Activated T-helper 1 cell treated with anti-CD3 and anti-CD28 coated beads, Interleukin-2, amount 50 U/mL, for 16 hours (primary cell): ENCODE measurements at places on chromosomes 1 and 21.

GRCh38 chr21:45082736-45083135 lies 8.4 kb downstream of the ADARB1 start:
- DNase-seq = no peak

GRCh38 chr1:194512957-194513356 lies 1326.5 kb upstream of the B3GALT2 start:
- no peak for DNase-seq

- DNase-seq = no peak
Observed at GRCh38 chr1:206419250-206419649, 51.0 kb upstream of the IKBKE start.

- no peak for DNase-seq
Observed at GRCh38 chr1:94094469-94095111, 26.4 kb downstream of the ABCA4 start.

DNA sequence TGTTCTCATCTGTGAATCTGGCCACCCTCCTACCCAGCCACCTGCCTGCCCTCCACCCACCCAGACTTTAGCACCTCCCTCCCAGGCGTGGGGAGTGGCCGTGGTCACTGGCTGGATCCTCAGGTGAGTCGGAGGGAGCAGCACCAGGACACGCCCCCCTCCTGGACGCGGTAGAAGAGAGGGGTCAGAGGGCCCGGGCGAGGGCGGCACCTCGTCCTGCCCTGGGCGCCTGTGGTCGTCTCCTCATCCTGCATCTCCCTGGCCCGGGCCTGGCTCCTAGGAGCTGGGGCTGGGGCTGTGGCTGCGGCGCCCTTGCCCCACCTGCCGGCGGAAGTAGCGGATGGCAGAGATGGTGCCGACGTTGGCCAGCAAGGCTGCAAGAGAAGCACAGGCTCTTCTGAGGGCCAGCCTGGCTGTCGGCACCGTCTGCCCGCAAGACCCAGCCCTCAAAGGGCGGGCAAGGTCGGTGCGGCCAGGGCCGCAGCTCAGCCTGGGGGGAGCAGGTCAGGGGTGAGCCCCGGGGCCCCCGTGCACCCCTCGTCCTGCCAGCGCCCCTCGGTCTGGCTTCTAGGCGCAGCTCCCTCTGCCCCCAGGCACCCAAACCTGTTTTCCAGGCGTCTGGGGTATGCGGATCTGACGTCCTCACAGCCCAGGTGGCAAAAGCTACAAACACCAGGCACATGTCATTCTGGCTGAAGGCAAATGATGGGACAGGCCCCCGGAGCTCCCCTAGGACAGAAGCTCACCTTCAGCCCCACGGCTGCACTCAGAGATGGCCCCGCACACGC lies 5.8 kb downstream of the PERM1 start:
- DNase-seq = peak; percentile 44

GRCh38 chr1:24913616-24914225 lies 16.4 kb downstream of the RUNX3 start:
- DNase-seq = no peak

- DNase-seq = no peak
Observed at GRCh38 chr1:3553166-3553939, 58.0 kb downstream of the MEGF6 start.

GRCh38 chr1:94928293-94928939 lies 1.5 kb upstream of the CNN3 start:
- DNase-seq = no peak

- DNase-seq = no peak
Observed at GRCh38 chr1:221837896-221838295, 96.0 kb upstream of the DUSP10 start.

DNA sequence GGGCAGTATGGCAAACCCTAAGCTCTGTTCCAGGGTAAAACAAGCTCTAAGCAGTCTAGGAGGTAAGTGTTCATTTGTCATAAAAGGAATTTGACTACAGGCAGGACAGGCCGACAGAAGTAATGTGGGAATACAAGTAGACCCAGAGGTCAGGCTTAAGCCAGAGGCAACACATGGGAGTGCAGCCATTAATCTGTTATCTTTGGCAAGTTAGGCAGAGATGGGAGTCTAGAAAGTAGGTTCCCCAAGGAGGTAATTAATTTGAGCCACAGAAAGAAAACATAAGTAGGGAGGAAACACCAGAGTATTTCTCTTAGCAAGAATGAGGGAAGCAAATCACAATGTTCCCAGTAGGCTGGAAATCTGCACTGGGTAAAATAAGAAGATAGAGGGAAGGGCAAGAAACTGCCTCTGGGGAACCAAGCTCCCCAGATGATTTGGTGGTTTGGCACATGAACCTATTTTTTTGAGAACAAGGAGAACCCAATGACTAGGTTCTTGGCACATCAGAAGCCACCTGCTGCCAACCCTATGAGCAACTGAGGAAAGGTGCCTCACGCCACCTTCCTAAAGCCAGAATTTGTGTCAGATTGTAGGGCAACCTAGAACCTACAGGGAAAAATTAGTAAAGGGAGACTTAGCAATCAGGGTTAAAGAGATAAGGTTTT lies 636.4 kb upstream of the PLXNA2 start:
- no peak for DNase-seq

- DNase-seq = no peak
Observed at GRCh38 chr1:23609971-23610370, 50.7 kb upstream of the ID3 start.

GRCh38 chr1:211587123-211587522 lies 8.2 kb upstream of the SLC30A1 start:
- no peak for DNase-seq

DNA sequence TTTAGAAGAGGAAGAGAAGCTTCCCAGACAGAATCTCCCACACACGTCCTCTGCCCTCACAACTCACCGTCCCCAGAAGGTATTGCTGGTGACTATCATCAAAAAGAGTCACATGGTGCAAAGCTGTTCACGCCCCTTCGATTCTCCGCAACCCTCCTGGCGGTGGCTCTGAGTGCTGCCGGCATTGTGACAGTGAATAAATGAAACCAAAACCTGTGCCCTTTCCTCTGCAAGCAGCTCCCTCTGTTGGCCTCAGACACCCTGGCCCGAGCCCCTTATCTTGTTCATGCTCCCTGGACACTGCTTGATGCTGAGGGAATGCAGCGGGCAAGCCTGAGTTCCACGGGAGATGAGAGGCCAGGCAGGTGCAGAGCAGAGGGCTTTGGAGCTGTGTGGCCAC lies 510.3 kb downstream of the NPHP4 start:
- DNase-seq = no peak

- no peak for DNase-seq
Observed at GRCh38 chr1:31632649-31633048, 12.0 kb downstream of the PEF1 start.

- no peak for DNase-seq
Observed at GRCh38 chr1:1437904-1438376, 2.5 kb downstream of the VWA1 start.

- DNase-seq = no peak
Observed at GRCh38 chr1:34606504-34606903, 148.3 kb upstream of the GJB5 start.

DNA sequence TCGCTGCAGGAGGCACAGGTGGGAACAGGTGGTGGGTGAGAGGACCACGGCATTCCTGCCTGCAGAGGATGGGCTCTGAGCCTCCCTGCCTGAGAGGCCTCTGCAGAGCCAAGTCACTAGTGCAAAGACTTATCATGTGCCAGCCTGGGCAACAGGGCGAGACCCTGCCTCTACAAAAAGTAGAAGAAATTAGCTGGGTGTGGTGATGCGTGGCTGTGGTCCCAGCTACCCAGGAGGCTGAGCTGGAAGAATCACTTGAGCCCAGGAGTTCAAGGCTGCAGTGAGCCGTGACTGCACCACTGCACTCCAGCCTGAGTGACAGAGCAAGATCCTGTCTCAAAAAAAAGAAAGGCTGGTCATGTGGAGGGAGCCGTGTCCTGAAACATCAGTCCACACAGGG lies 46.4 kb downstream of the PKNOX1 start:
- no peak for DNase-seq

GRCh38 chr1:61254634-61255357 lies 172.4 kb downstream of the NFIA start:
- no peak for DNase-seq

DNA sequence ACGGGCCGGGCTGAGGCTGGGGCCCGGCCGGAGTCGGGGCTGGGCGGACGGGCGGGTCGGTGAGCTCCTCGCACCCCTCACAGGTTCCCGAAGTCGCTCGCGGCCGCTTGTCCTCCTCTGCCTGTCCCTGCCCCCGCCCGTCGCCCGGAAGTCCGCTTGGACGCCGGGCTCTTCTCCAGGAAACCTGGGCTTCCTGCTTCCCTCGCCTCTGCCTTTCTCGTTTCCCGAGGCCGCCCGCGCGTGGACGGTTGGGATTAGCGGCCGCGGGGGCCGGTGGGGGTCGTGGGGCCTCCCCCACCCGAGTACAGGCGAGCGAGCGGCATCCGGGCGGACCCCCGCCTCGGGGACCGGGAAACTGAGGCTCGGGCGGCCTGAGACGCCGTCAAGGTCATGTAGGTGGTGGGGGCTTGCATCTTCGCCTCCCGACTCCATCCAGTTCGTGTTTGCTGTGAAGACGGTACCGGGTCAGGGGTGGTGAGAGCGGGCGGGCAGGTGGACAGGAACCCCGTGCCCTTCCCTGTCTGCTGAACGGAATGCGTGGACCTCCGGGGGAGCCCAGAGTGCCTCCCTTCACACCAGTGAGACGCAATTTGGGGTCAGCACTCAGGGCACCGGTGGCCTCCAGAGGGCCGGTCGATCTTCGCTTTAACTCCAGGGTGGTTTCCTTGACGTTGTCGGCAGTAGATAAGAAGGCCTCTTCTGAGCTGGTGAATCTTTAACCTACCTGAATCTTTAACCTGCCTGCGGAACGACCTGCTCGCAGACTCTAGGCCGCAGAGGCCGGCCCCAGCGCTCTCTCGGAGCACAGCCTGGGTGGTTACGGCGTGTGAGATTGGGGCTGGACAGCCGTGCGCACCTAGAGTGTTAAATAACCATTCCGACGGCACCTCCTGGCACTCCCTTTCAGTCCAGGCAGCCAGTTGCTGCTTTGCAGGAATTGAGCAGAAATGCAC lies 686 bp downstream of the ARF1 start:
- DNase-seq = peak; percentile 21

DNA sequence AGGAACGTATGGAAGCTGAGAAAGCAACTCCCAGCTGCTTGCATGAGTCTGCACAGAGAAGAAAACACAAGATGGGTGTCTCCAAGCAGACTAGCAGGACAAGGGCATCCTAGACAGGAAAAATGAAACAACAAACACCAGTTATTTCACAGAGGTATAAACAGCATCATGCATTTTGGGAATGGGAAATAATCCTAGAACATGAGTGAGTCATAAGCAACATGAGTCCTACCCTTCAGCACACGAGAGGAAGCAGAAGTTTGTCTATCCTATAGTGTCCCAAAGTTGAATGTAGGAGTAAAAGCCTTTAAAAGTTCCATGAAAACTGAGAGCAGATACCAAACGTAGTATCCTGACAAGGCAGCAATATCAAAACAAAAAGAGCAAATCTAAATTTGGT lies 11.3 kb upstream of the FRRS1 start:
- DNase-seq = no peak

DNA sequence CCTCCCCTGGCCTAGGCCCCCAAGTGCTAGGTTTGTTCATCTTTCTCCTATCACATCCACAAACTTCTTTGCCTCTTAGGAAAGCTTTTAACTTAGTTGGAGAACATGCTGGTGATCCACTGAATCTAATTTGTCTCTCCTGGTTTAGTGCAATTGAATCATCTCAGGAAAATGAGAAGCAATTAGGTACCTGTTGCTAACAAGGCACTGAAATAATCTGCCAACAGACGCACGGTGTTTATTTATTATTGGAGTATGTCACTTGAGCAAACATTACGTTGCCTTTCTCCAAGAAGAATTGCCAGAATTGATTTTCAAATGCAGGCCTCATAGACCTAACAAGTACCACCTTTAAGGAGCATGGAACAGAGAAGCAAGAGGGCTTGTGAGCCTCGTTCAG lies 309.4 kb downstream of the NFIA start:
- no peak for DNase-seq

- DNase-seq = no peak
Observed at GRCh38 chr1:88726697-88727096, 42.6 kb downstream of the PKN2 start.

DNA sequence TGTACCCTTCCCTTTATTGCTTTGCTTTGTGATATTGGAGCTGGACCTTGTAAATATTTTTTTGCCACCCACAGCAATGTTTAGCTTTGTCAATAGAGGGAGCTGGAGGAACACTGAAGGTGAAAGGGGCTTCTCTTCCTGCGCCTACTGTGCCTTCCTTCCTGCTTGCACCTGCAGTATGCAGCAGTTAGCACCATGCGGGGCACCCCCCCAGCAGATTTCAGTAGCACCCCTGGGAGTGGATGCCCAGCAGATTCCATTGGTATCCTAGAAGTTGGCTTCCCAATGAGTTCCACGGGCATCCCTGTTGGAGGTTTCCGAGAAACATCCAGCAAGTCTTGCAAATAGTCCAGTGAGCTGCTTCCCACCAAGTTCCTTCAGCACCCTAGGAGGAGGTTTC lies 25.6 kb downstream of the S100A10 start:
- no peak for DNase-seq

DNA sequence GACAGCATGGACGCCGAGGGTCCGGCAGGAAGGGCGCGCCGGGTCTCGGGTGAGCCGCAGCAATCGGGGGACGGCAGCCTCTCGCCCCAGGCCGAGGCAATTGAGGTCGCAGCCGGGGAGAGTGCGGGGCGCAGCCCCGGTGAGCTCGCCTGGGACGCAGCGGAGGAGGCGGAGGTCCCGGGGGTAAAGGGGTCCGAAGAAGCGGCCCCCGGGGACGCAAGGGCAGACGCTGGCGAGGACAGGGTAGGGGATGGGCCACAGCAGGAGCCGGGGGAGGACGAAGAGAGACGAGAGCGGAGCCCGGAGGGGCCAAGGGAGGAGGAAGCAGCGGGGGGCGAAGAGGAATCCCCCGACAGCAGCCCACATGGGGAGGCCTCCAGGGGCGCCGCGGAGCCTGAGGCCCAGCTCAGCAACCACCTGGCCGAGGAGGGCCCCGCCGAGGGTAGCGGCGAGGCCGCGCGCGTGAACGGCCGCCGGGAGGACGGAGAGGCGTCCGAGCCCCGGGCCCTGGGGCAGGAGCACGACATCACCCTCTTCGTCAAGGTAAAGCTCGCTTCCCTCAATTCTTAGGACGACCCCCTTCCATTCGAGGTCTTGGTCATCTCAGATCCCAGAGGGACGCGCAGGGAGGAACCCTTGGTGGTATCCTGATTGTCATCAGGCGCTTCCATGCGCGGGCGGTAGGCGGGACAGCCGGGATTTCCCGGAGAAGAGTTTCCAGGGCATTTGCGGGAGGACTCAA lies 1.6 kb downstream of the CLIC6 start:
- no peak for DNase-seq

DNA sequence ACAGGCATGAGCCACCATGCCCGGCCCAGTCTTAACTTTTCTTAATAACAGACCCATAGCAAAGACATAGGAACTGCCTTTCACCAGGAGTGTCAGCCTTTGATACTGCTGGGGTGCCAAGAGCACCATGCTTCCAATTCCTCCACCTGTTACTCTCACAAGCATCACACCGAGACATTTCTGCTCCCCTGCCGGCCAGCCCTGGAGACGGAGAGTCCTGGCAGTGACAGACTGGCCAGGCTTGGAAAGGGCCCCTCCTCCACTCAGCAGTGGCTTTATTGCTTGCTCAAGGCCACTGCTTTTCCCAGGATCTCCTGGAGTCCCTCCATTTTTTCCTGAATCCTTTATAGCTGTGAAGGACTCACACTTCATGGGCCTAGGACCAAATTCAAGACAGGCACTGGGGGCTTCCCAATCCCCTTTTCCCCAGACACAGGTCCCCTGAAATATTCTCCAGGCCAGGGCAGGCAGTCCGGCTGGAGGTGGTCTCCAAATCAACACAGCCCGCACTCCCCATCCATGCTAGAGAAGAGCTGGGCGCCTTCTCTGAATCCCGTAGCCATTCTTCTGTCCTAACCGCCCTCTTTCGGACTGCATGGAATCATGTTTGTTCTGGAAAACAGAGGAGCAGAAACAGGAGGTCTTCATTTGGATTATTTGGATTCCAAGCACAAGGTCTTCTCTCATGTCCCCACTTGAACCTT lies 25.5 kb upstream of the PTPRF start:
- no peak for DNase-seq
